ENCODE measurements at places on chromosomes 3 and 15. TPM values are rescaled to one million over a fixed set of nuclear protein-coding genes. Genes with fewer than 3 reads are reported as not detected.

DNA sequence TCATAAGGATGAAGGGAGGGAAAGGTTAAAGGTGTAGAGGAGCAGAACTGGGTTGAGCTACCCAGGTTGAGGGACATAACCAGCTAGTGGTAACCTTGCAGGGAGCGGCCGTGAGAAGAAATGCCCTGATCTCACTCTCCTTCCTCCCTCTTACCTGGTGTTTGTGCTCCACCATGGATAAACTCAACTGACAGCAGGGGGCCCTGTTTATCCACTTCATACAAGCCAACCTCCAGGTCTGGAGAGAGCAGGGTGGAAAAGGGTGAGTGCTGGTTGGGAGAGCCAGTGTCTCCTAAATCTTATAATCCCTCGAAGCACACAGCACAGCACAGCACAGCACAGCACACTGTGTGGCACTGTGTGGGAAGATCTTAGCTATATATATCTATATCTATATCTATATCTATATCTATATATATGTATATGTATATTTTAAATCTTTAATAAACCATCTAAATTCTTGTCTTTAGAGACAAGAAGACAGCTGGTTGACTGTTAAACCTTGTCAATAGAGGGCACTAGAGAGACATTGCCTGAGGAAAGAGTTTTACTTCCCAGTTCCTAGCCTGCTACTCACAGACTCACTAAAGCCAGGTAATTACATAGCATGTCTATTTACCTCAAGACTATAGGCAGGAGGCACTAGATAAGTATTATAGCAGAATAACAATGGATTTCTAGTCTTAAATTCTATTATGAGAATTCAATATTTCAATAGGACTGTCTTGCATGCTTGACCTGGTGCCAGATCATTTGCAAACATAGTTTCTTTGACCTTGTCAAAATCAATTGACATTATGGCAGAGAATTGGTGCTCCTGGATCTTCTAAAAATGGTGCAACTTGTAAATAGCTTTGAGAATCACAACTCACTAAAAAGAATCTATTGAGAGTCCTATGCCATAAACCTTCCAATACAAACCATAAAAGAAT is 21.7 kb upstream of the FMN1 start:
- H3K4me3 ChIP-seq = no peak overlapping the region
- DNase-seq = no peak
- H3K4me1 ChIP-seq = peaks cover 2% of the 10 kb centered on the region
- no peaks in the 10 kb centered on the region for H3K27me3 ChIP-seq
- no peak overlapping the region for H3K27ac ChIP-seq

GRCh38 chr15:78131295-78132061 is at the start of gene CIB2:
Gene CIB2 (minus strand): TSS chr15:78131445. CDS start chr15:78131215, 230 bp downstream.
- peak within 1 kb of the TSS; percentile 88 for H3K27ac ChIP-seq
- H3K4me1 ChIP-seq = peaks cover 24% of the 10 kb centered on the region
- DNase-seq = peak; percentile 87

POLG gene
- total RNA-seq = 39.4 TPM

C3orf49 gene
- not detected for total RNA-seq

CFAP91 gene
- 1.4 TPM for total RNA-seq
